ENCODE measurements at places on chromosomes 1 and 21. TPM values are rescaled to one million over a fixed set of nuclear protein-coding genes. Genes with fewer than 3 reads are reported as not detected.

- DNase-seq, result no peak
These were observed 38.6 kb upstream of the EPS8L3 start for GRCh38 chr1:109802136-109802900.

DNA sequence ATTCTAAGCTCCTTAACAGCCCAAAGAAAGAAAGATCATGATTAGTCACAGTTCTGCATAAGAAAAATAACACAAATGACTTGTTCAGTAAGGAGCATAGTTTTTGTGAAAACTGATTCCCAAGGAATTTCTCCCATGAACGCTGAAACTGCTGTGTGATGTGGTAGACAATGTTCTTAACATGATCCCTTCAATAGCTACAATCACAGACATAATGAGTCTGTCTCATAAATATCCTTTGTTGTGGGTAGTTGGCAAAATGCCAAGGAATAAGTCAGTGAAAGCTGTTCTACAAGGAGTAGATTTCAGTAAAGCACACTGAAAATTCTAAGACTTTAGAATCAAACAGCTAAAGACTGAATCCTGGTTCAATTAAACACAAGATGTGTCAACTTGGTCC lies 404.8 kb downstream of the HLX start:
- DNase-seq, result no peak

DNA sequence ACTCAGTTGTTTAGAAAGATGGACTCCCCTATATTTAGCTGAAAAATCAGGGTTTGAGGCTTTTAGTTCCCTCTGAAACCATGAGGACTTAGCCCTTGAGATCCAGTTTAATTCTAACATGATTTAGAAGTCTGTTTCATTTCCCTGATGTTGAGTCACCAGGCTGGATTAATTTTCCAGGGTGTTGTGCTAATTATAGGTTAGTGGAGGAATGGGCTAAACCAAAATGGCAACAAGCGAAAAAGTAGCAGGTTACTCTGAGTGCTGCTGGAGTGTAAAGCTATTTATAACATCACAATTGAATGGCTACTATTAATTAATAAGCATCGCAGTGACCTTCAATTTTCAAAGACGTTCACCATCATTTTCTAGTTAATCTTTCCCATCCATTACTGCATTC lies 15.5 kb upstream of the USP24 start:
- no peak for DNase-seq

The PRRC2C gene
- total RNA-seq, result 94.5 TPM

DNA sequence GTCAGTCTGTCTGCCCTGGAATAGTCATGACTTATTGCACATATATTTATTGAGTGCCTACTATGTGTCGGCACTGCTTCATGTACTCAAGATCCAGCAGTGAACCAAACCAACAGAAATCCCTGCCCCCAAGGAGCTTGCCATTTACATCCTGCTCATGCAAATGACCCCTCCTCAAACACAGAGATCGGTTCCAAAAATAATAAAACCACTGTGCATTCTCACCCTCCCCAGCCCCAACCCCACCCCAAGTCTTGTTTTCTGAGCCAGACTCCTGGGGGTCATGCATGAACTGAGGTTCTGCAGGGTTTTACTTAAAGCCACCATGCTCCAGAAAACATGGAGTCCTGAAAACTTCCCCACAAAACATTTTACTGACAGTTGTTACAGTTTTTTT lies 61.9 kb downstream of the KIAA0040 start:
- DNase-seq, result no peak

- DNase-seq, result no peak
These were observed 206.9 kb downstream of the MRPL39 start for GRCh38 chr21:25400427-25400826.

The TNFRSF18 gene
- total RNA-seq, result not detected

Data from NCI-H460 (cell line).